Subcutaneous preadipocyte (primary cell): ENCODE measurements at places on chromosomes 6 and 20. TPM values are rescaled to one million over a fixed set of nuclear protein-coding genes. Genes with fewer than 3 reads are reported as not detected.

The PACSIN1 gene
- not detected in 2 replicates for total RNA-seq

The FOXC1 gene
- 2.3 and 2.6 TPM in 2 replicates for total RNA-seq

The CDH4 gene
- total RNA-seq, result under 0.01 and 2.5 TPM in 2 replicates

The SYNE1 gene
- total RNA-seq, result 54.7 and 70.0 TPM in 2 replicates

The RIMS1 gene
- not detected in 2 replicates for total RNA-seq

The ROS1 gene
- 0.37 and 0.39 TPM in 2 replicates for total RNA-seq

The SOBP gene
- 7.0 and 8.8 TPM in 2 replicates for total RNA-seq

The SLC17A3 gene
- total RNA-seq, result not detected in 2 replicates

The NOL7 gene
- 49.2 and 57.9 TPM in 2 replicates for total RNA-seq
